ENCODE measurements at places on chromosomes 12 and 14.
A peak's percentile ranks its signal among the peaks of the same experiment; 100 is the strongest.

GRCh38 chr12:124497658-124498057, 69.8 kb downstream of the NCOR2 start:
- peak; percentile 90 for DNase-seq

- no peak for DNase-seq
These were observed 15.7 kb downstream of the CSRP2 start for GRCh38 chr12:76863005-76863670.

GRCh38 chr12:13149411-13149810, 45.9 kb upstream of the GSG1 start:
- DNase-seq, result no peak

DNA sequence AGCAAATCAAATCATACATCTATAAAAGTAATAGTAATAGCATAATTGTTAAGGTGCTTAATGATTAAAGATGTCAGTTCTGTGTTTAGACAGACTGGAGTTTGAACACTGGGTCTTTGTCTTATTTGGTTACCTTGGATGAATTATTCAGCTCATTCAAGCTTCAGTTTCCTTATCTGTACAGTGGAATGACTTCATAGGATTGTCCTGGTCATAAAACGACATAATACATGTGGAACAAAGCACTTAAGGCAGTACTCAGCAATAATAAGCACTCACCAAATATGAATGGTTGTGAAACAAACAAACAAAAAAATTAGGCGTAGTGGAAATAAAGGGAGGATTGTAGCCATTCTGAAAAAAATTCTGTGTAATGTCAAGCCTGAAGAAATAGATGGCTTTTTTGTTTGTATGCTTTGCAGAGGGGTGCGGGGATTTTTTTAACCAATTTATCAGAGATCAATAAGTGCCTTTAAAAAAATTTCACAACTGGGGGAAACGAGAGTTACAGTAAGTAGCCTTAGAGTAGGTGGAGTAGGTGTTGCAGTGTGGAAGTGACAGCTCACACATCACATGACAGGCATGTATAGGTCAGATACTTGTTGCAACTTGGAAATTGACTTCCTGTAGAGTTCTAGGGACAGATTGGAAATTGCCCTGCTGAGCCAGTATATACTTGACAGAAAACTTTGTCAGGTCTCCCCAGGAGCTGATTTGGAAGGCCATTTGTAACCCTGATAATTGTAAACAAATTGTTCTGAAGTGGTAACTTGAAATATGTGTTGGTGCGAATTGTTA, 157.7 kb downstream of the SLC15A5 start:
- no peak for DNase-seq

DNA sequence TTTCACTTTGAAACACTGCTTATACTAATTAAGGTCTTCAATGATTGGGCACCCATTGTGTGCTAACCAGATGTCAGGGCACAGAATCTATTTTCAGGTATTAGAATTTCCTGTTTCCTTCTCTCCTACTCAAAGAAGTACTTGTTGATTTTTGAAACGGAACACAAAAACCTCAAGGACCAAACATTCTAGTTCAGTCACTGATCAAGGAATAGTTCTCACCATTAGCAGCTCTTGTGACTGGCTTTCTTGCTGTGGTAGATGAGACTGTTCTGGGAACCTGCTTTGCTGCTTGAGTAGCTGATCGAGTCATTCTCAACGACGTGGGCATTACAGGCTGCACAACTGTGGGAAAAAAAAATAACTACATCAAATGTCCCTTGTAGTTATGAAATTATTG, 11.0 kb downstream of the DLGAP5 start:
- DNase-seq, result no peak

- no peak for DNase-seq
These were observed 27.8 kb downstream of the GPHB5 start for GRCh38 chr14:63290741-63291430.

Data from globus pallidus (tissue), 1 donor.